ENCODE measurements at places on chromosomes 7 and 10.

DNA sequence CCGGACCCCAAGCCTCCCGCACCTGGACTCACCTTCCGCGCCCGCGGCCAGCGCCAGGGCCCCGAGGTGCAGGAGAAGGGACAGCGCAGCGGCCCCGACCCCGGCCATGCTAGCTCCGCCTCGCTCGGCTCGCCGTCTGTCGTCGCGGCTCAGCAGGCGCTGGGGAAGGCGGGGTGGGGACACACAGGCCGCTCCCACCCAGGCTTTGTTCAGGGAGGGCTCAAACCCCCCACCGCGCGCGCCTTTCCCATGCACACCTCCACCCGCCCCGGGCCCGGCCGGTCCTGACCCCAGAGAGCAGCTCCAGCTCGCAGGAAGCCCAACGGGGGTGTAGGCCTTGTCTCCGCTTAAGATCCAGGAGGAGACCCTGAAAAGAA, at the start of gene KCP:
Gene KCP, minus strand, starts transcription at position 141 of the 377 bp plus-strand sequence. Its CDS starts 33 bp downstream, at position 108.
- peaks cover 3% of the 10 kb centered on the region for H3K4me1 ChIP-seq
- H3K36me3 ChIP-seq, result no peaks in the 10 kb centered on the region
- no peak within 1 kb of the TSS for H3K4me3 ChIP-seq
- H3K27me3 ChIP-seq, result peaks cover 45% of the 10 kb centered on the region
- H3K27ac ChIP-seq, result no peak within 1 kb of the TSS

DNA sequence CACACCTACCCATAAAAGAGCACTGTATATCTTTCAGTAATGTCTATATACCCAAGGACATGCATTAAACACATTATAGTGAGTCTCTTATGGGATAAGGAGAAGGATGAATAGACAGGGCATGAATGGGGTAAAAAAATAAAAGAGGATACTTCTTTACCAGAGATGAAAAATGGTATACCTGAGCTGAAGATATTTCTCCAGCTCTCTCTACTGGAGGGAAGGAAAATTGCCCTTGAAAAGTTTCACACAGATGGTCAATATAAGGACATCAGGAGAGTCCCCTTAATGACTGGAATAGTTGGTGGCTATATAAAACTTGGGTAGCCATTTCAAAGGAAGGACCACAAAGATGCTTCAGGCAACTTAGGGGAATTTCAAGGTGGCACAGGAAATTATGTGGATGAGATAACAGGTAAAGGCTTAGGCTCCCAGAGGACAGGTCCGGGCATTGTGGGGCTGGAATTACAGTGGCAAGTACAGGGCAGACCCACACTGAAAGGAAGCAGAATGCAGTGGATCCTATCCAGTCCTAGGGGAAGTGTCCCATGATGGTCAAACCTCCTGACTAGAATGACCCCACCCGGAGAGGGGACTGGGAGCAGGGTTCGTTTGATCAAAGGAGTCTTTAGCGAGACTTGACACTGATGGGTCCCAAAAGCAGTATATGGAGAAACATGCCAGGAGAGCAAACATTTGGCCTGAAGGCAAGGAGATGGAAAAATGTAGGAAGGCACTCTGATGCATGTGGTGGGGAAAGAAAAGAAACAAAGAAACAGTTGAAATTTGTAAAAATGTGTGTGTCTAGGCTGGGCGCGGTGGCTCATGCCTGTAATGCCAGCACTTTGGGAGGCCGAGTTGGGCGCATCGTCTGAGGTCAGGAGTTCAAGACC, 35.6 kb downstream of the PLAU start:
- DNase-seq, result no peak
- H3K4me3 ChIP-seq, result no peak overlapping the region
- H3K27me3 ChIP-seq, result peaks cover 15% of the 10 kb centered on the region
- H3K36me3 ChIP-seq, result no peaks in the 10 kb centered on the region
- H3K4me1 ChIP-seq, result no peaks in the 10 kb centered on the region

GRCh38 chr10:4786043-4786839, 39.8 kb upstream of the AKR1E2 start:
- no peaks in the 10 kb centered on the region for H3K4me1 ChIP-seq
- H3K27me3 ChIP-seq, result peaks cover 23% of the 10 kb centered on the region
- no peak overlapping the region for H3K4me3 ChIP-seq
- DNase-seq, result no peak
- H3K36me3 ChIP-seq, result no peaks in the 10 kb centered on the region

DNA sequence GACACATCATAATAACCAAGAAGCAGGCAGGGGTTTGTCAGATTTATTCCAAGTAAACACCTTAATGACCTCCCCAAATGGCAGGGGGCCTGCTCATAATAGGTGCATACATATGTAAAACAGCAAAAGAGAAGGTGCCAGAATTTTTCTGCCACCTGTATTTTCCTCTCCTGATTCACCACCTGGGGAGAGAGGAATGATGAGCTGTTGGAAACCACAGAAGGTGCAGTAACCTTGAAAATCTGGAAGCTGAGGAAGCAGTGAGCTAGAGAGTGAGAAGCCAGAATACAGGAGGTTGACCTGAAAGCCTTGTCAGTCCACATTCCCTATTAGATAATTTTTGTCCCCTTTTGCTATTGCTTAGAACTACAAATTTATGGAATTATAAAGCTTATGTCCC, 46.2 kb upstream of the PDE1C start:
- no peaks in the 10 kb centered on the region for H3K27me3 ChIP-seq
- no peak overlapping the region for H3K27ac ChIP-seq
- DNase-seq, result no peak
- H3K4me3 ChIP-seq, result no peak overlapping the region
- no peaks in the 10 kb centered on the region for H3K36me3 ChIP-seq

DNA sequence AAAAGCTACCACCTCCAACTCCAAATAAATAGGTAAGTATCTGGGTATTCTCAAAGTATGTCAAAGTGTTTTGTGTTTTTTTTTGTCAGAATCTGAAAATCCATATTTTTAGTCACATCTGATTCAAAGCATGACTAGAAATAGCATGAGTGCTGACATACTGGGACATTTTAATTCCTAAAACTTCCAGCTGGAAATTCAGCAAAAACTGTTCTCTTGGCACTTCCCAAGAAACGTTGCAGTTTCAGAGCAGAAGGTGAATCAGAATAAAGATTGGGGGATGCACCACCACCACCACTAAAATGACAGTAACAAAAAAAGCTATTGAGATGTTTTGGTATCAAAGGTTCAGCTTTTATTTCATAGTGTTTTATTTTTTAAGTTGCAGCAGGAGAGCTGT, 724.6 kb upstream of the CELF2 start:
- no peaks in the 10 kb centered on the region for H3K4me1 ChIP-seq
- no peaks in the 10 kb centered on the region for H3K27me3 ChIP-seq
- H3K36me3 ChIP-seq, result no peaks in the 10 kb centered on the region
- H3K4me3 ChIP-seq, result no peak overlapping the region
- no peak overlapping the region for H3K27ac ChIP-seq
- no peak for DNase-seq

- H3K4me1 ChIP-seq, result peaks cover 42% of the 10 kb centered on the region
- H3K36me3 ChIP-seq, result peaks cover 17% of the 10 kb centered on the region
These were observed 113.8 kb upstream of the ADO start for GRCh38 chr10:62690703-62691102.

DNA sequence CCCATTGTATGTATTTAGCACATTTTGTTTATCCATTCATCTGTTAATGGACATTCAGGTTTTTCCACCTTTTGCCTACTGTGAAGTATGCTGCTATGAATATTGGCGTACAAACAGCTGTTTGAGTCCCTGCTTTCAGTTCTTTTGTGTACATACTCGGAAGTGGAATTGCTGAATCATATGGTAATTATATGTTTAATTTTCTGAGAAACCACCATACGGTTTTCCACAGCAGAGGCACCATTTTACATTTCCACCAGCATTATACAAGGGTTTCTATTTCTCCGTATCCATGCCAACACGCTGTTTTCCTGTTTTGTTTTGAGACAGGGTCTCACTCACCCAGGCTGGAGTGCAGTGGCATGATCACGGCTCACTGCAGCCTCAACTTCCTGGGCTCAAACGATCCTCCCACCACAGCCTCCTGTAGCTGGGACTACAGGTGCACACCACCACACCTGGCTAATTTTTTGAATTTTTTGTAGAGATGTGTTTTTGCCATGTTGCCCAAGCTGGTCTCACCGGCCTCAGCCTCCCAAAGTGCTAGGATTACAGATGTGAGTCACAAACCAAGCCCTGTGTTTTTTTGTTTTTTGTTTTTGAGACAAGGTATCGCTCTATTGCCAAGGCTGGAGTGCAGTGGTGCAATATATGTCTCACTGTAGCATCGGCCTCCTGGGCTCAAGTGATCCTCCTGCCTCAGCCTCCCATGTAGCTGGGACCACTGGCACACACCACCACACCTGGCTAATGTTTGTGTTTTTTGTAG, 22.1 kb upstream of the FBXW4 start:
- H3K27me3 ChIP-seq, result peaks cover 20% of the 10 kb centered on the region
- DNase-seq, result no peak
- no peaks in the 10 kb centered on the region for H3K36me3 ChIP-seq
- no peak overlapping the region for H3K4me3 ChIP-seq

- H3K4me1 ChIP-seq, result no peaks in the 10 kb centered on the region
- no peak overlapping the region for H3K27ac ChIP-seq
- DNase-seq, result no peak
- no peaks in the 10 kb centered on the region for H3K27me3 ChIP-seq
- no peaks in the 10 kb centered on the region for H3K36me3 ChIP-seq
These were observed 411.1 kb downstream of the GFRA1 start for GRCh38 chr10:115861864-115862263.

- H3K27ac ChIP-seq, result peak overlapping the region; percentile 52
- peaks cover 11% of the 10 kb centered on the region for H3K4me1 ChIP-seq
- DNase-seq, result no peak
- H3K27me3 ChIP-seq, result no peaks in the 10 kb centered on the region
- no peak overlapping the region for H3K4me3 ChIP-seq
These were observed 4.1 kb upstream of the PILRB start for GRCh38 chr7:100353685-100354330.

Data from activated T-helper 2 cell treated with anti-CD3 and anti-CD28 coated beads, Interferon-gamma antibody, Interleukin-2, Interleukin-4, amounts not matched to agents 10 μg/mL and 5 μg/mL and 100 μg/mL, durations not matched to agents 14 hours and 24 hours and 36 hours (primary cell).